ENCODE measurements at places on chromosomes 7 and 10. TPM values are rescaled to one million over a fixed set of nuclear protein-coding genes. Genes with fewer than 3 reads are reported as not detected.

DNA sequence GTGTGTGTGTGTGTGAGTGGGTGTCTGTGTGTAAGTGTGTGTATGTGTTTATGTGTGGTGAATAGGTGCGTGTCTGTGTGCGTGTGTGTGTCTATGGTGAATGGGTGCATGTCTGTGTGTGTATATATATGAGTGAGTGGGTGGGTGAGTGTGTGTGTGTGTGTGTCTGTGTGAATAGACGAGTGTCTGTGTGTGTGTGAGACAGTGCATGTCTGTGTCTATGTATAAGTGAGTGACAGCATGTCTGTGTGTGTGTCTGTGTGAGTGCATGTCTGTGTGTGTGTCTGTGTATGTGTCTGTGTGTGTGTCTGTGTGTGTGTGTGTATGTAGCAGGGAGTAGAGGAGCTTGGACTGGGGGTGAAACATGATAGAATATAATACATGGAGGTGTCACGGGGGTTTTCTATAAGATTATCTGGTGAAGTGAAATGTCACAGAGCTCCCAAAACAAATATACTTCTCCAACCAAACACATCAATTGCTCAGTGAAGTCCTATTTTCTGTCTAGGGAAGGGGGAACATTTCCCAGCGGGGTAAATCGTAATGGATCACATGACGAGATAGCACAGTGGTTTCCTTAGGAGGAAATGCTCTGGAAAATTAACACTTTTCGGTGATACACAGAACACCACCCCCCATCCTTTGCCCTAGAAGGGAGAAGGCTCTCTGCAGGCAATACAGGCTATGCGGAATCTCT is 723.3 kb upstream of the CELF2 start:
- no peak for DNase-seq

Gene SMARCD3
- 0.79 TPM for total RNA-seq

Gene MBLAC1
- total RNA-seq: 2.0 TPM

GRCh38 chr7:14377646-14378266 is 388.3 kb upstream of the ETV1 start:
- DNase-seq: no peak

- no peak for DNase-seq
These were observed 41.7 kb downstream of the FAS start for GRCh38 chr10:89032141-89032891.

- no peak for DNase-seq
These were observed 22.2 kb downstream of the AZGP1 start for GRCh38 chr7:99953649-99954048.

GRCh38 chr10:117441361-117441760 is 66.1 kb upstream of the PDZD8 start:
- no peak for DNase-seq

Gene ABCC2
- 0.44 TPM for total RNA-seq

- peak; percentile 90 for DNase-seq
These were observed 30.0 kb downstream of the TSPAN15 start for GRCh38 chr10:69481305-69481704.

Gene GCK
- 0.20 TPM for total RNA-seq

DNA sequence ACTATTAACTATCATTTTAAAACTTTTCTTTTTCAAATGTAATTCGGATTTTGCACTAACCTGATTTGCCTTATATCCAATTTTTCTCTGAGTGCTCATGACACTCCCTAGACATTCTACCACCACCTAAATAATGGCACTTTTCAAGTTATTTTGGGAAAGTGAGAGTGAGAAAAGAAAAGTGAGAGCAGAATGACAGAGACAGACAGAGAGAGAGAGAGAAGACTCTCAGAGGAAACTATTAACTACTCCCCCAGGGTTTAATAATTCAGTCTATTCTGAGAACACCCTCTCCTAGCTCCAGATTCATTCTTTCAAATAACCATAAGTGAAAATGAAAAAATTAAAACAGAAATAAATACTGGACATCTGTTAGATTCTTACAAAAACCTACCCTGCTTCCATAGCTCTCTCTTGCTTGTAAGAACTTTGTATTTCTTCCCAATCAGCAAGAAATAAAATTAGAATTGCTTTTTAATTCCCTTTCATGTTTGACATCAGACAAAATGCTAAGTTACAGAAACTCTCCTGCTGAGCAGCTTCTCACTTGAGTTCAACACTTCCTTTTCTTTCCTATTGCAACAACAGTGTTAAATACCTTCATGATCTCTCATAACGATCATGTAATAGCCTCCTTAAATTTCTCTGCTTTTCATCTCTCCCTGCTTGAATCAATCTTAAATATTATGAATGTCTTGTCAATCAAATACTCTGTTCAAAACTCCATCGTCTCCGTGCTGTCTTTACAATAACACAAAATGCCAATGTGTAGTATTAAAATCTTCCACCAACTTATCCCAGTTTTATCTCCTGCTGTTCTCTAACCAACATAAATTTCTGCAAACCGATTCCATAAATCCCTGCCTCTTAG is 191.7 kb downstream of the SEMA3E start:
- no peak for DNase-seq

Gene MGMT
- 5.7 TPM for total RNA-seq

- no peak for DNase-seq
These were observed 7.4 kb downstream of the TMEM248 start for GRCh38 chr7:66928388-66928787.

GRCh38 chr10:105253515-105254212 is 612.6 kb downstream of the SORCS3 start:
- DNase-seq: no peak

DNA sequence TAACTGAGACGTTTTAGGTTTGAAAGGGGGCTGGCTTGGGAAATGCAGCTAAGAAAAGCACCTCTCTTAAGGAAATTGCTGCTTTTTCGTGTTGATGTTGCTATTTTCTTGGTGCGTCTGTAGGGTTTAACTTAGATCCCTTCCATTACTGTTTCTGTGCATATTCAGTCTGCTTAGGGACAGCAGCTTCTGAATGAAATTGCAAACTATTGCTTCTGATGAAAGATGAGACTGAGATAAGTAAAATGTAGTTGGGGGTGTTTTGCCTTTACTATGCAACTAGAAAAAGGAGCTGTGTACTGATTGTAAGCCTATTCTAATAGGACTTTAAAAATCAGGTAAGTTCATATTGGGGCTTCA is 772 bp downstream of the HDAC9 start:
- no peak for DNase-seq

Gene SHH
- total RNA-seq: under 0.01 TPM

Gene TBC1D12
- 10.0 TPM for total RNA-seq

DNA sequence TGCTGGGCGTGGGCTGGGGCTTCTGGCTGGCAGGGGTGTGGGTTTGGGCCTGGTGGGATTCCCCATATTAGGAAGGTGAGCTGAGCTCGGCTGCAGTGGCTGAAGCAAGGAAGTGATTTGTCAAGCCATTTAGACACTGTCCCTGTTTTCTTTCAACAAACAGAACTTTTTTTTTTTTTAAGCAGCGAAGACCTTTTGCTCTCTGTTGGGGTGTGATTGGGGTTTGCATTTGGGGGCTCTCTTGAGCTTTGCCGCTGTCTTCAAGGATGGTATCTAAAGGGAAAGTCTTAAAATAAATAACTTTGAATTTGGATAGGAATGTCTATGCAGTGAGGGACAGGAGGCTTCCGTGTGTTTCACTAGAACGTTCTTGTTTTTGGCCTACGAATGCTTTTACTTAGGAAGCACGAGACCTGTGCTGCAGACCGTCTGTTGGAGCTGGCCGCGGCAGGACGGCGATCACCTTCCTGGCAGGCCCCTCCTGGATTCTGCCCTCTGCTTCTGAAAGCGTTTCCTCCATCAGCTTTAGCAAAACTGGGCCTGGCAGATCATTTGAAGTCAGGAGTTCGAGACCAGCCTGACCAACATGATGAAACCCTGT is 43.9 kb downstream of the FOXK1 start:
- DNase-seq: peak; percentile 93

GRCh38 chr7:78090616-78091015 is 292.0 kb downstream of the PHTF2 start:
- DNase-seq: no peak

Gene LAMB1
- 315 TPM for total RNA-seq

Measured in lung microvascular endothelial cell (primary cell).